Dermis blood vessel endothelial cell (primary cell): ENCODE measurements at places on chromosomes 2 and 18.
A peak's percentile ranks its signal among the peaks of the same experiment; 100 is the strongest.

DNA sequence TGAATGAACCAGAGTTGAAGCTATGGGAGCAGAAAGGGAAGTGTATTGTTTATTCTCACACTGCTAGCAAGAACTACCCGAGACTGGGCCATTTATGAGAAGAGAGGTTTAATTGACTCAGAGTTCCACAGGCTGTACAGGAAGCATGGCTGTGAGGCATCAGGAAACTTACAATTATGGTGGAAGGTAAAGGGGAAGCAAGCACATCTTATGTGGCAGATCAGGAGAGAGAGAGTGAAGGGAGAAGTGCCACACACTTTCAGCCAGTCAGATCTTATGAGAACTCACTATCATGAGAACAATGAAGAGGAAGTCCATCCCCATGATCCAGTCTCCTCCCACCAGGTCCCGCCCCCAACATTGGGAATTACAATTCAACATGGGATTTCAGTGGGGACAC is 383.2 kb upstream of the SLC14A2 start:
- no peak for DNase-seq

GRCh38 chr2:10002109-10002508 is 41.2 kb upstream of the KLF11 start:
- DNase-seq, result no peak

- DNase-seq, result peak; percentile 26
Measured at GRCh38 chr2:54967269-54967668, 83.0 kb downstream of the RTN4 start.

DNA sequence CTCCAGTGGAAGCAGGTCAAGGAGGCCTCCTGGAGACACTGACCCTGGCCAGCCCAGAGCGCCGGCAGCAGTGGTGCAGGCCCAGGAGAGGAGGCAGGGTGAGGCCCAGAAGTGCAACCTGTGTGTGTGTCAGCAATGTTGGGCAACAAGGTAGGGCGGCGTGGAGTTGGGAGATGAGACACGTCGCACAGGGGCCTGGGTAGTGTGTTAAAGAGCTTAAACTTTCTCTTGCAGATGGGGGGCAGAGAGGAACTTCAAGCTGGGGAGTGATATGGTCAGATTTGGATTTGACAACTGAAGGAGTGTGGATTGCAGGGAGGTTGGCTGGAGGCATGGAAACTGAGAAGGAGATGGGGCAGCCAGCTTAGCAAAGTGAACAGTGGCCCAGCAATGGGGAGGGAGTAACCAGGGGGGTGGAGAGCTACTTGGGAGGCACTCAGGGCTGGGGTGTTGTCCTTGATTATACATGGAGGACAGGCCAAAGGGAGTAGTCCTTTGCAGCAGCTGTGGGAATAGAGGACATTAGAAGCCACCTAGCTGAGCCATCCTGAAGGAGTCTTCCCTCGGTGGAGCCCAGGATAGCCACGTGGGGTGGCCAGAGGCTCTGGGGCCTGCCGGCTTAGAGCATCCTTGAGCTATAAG is 278.6 kb upstream of the HS6ST1 start:
- DNase-seq, result no peak
